ENCODE measurements at places on chromosomes 12 and 14.

DNA sequence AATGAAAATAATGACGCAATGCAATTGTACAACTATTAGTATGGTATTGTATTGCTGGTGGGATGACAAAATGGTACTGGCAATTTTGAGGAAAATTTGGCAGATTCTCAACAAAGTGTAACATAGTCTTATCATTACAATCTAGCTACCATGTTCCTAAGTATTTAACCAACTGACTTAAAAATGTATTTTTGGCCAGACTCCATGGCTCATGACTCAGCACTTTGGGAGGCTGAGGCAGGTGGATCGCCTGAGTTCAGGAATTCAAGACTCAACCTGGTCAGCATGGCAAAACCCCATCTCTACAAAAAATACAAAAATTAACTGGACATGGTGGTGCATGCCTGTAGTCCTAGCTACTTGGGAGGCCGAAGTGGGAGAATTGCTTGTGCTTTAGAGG lies 1409.5 kb downstream of the AACS start:
- DNase-seq, result peak; percentile 9

GRCh38 chr14:93116676-93117200 lies 1.0 kb upstream of the ITPK1 start:
- DNase-seq, result no peak

- no peak for DNase-seq
Observed at GRCh38 chr12:20624718-20625117, 70.4 kb upstream of the SLCO1C1 start.

DNA sequence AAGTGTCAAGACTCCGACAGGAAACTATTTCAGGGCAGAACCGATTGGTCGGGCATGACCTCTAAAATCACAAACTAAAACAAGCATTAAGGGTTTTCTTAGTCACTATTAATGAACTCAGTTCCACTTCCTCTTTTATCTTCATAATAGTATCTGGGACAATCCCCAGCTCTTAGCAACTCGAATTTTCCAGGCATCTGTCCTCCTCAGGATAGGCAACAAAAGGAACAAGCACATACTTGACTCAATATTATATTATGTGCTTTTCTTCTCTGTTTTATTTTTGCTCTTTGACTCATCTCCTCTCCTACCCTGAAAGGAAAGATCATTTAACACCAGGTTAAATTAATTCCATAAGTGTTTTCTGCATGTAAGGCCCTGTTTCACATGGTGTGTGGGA lies 638.3 kb upstream of the TBX3 start:
- DNase-seq, result peak; percentile 35

GRCh38 chr14:105865266-105865903 lies 339.0 kb downstream of the TMEM121 start:
- DNase-seq, result no peak

- DNase-seq, result no peak
Observed at GRCh38 chr12:1353451-1353850, 240.9 kb downstream of the FBXL14 start.

GRCh38 chr12:103075848-103076247 lies 118.4 kb downstream of the ASCL1 start:
- DNase-seq, result no peak
